ENCODE measurements at places on chromosomes 12 and 14.

DNA sequence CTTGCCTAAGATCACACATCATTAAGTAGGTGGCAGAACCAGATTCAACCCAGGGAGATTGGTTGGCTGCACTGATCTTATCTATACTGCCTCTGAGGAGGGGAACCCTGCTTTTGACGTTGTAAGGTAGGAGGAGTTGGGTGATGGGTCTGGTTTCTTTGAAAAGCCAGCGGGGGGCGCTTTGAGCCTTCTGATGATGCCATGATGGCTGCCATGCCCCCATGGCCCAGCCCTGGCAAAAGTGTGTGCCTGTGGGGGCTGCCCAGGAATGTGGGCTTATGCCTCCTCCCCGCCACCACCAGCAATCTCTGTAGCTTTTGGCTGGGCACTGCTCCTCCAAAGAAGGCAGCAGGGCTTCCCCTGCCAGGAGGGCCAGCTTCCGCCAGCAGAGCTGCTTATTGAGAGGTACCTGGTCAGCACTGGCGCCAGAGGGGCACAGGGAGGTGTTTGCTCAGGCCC lies 224.3 kb downstream of the SLC41A2 start:
- no peak for DNase-seq

- no peak for DNase-seq
Measured at GRCh38 chr14:102835959-102836358, 58.7 kb downstream of the TRAF3 start.

DNA sequence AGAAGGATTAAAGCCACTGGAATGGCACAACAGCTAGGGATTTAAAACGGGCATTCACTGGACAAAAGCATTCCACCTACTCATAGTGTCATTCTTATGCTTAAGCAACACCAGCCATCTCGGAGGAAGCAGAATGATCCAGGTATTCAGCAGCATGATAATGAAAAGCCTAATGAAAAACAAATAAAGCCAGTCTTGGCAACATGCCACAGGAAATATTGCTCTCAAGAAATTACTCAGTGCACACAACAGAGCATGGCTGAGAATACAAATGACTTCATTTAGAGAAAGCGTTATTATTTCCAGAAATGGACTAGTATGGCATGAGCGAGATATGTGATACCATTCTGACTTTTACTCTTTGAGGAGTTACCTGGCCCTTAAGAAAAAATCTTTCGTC lies 442.2 kb downstream of the APAF1 start:
- DNase-seq: peak; percentile 50

- no peak for DNase-seq
Measured at GRCh38 chr12:10088955-10089900, 9.6 kb downstream of the CLEC1A start.

DNA sequence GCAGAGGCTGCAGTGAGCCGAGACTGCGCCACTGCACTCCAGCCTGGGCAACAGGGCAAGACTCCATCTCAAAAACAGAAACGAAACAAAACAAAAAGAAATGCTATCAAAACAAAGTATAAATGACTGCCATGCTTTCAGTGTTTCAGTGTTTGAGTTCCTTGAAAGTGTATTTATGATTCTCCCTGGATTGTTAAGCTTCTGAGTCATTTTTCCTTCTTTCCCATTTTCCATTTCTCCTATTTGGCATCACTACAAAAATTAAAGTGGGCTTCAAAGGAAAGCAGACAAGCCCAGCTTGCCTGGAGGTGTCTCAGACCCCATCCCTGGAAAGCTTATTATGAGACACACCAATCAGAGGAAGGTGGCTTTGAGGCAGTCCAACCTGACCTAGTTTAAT lies 35.1 kb downstream of the NIN start:
- DNase-seq: no peak

DNA sequence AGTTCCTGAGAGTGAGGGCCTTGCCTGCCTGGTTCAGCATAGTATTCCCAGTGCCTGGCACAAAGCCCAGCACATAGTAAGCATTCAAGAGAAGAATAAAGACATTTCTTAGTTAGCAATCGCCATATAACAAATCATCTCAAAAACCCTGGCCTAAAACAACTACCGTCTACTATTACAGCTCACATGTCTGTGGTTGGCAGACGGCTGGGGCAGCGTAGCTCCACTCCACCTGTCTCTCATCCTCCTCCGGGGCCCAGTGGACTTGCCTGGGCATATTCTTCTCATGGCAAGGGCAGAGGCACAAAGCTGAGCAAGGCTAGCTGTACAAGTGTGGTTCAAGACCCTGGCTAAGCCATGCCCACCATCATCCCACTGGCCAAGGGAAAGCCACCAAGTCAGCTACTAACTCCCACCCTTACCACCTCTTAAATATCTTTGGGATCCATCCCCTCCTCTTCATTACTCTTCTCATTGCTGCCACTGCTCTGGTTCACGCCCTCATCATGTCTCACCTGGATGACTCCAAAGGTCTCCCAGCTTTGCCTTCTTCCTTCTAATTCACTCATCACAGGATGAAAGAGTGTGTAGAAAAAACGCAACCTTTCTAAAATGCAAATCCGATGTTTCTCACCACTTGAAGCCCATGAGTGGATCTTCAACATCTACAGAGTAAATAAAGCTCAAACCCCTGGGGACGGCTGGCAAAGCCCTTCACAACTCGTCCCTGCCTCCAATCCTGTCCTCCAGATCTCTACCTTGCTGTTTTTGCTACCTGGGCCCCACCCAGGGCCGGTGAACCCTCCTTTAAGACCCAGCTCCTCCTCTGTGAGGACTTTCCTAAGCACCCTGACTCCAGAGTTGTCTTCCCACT lies 10.4 kb downstream of the TMEM229B start:
- DNase-seq: no peak

DNA sequence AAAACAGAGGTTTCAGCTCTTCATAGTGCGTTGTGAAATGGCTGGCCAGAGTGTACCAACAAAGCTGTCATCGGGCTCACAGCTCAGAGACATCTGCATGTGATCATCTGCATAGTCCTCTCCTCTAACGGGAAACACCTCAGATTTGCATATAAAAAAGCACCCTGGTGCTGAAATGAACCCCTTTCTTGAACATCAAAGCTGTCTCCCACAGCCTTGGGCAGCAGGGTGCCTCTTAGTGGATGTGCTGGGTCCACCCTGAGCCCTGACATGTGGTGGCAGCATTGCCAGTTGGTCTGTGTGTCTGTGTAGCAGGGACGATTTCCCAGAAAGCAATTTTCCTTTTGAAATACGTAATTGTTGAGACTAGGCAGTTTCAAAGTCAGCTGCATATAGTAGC lies 14.3 kb upstream of the PAPLN start:
- peak; percentile 26 for DNase-seq

DNA sequence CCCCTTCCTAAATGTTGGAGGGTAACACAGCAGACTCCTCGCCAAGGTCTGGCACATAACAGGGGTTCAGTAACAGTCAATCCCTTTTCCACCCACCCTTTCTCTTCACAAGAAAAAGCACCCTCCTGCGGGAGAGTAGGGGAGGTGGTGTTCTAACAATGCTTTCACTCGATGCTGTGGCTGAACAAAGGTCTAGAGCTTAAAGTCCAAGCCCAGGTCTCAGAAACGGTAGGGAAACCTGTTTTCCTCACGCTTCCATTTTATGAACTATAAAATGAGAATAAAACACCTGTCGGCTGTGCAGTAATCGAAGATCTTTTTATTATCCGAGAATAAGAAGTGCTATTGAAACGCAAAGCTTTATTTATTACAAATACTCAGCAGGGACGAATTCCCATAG lies 20.9 kb upstream of the CACNA2D4 start:
- no peak for DNase-seq
